ENCODE measurements at places on chromosomes 1 and 21.

DNA sequence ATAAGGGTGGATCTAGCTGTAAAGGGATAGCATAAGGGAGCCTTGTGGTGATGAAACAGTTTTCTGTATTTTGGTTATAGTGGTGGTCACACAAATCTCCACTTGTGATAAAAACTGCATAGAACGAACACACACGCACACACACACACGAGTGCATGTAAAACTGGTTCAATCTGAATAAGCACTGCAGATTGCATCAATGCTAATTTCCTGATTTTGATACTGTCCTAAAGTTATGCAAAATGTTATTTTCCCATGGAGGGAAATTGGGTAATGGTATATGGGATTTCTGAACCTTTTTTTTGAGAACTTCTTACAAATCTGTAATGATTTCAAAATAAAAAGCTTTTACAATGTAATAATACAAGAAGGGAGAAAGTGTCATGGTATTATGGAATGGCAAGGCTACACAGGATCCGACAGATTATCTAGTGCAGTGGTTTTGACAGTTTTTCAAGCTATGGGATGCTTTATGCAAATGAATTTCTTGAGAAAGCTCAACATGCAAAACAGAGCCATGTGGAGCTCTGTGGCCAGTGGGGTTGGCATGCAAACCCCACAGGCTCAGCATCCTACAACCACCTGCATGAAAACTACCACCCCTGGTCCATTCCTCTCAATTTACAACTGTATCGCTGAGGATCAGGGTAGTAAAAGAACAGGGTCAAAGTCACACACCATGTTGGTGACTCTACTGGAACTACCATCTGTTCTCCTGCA, 18.8 kb downstream of the SLC41A1 start:
- no peak for DNase-seq

DNA sequence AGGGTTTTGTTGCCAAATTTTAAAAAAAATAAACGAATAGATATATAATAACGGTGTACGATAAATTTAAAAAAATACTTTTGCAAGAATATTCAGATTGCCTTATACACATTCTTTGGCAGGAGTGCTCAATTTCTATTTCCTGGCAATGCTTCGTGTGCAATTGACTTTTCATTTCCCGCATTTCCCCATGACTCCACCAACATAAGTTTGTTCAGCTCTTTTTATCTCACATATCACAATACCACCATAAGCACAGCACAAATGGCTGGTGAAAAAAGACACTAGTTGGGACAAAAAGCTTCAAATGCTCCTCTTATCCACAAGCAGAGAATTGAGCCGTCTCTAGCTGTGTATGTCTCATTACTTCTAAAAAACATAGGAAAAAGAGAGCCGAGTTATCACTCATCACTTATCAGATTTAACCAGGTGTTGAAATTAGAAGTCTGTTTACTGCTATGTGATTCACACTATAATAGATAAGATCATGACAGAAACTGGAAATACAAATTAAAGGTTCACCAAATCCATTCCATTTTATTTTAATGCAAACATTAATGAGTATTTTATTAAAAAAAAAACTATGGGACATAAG, 28.9 kb upstream of the RGS1 start:
- no peak for DNase-seq

GRCh38 chr1:87735750-87736149, 407.1 kb downstream of the LMO4 start:
- DNase-seq: no peak

- DNase-seq: no peak
Measured at GRCh38 chr1:156795374-156795733, 21.3 kb downstream of the SH2D2A start.

GRCh38 chr1:167713330-167714081, 8.3 kb upstream of the MPZL1 start:
- no peak for DNase-seq

DNA sequence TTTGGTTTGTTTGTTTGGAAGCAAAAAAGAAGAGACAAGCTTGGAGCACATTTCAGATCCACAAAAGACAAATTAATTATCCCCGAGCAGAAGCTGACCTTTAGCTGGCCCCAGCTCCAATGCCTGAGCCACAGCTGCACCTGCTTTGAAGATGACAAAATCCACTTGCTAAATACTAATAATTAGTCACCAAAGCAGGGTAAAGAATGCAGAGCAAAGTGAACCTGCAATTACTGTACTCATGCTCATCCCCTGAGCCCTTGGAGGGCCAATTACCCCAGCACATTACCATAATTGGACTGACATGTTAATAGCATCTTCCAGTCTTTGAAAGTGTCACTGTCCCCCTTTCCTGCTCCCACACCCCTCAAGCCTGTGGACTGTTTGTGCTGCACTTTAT, 38.2 kb upstream of the KCND3 start:
- no peak for DNase-seq

DNA sequence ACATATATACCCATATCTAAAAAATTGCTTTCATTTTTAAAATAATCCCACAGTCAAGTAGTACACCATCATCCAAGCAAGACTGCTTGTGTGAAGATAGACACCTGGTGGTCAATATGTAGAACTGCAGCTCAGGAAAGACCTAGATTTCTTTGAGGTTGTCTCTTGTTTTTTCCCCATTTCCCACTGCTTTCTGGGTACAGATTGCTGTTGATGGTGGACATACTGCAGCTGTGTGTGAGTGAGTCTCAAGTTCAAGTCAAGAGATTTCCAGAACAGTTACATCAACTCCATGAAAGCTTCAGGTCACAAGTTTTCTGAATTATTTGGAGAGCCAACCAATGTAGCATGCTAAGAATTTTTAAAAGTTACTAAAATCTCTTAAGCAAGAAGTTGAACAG, 306.4 kb downstream of the DUSP10 start:
- no peak for DNase-seq

DNA sequence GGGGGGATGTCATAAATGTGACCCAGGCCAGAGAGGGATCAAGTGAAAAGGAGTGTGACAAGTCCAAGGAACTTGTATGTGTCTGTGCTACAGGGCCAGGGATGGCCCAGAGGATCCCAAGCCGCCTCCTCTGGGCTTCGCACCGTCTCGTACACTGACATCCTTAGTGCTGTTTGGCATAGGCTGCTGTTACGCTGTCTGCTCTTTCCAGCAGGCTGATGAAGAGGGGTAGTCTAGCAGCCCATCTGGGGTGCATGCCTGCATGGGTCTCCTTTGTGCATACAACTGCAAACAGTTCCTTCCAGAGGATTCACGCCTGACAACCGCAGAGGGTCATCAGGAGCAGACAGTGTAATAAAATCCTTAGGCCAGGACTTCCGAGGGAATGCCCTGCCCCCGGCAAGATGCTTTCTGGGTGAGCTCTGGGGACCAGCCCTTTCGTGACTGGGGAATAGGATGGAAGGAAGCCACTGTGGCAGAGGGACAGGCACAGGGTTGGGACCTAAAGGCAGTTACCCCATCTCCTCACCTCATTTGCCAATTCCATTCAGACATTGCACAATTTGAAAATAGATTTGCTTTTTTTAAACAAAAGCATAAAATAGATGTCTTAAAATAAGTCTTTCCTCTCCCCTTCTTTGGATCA, 6.3 kb upstream of the GOLT1A start:
- DNase-seq: no peak

DNA sequence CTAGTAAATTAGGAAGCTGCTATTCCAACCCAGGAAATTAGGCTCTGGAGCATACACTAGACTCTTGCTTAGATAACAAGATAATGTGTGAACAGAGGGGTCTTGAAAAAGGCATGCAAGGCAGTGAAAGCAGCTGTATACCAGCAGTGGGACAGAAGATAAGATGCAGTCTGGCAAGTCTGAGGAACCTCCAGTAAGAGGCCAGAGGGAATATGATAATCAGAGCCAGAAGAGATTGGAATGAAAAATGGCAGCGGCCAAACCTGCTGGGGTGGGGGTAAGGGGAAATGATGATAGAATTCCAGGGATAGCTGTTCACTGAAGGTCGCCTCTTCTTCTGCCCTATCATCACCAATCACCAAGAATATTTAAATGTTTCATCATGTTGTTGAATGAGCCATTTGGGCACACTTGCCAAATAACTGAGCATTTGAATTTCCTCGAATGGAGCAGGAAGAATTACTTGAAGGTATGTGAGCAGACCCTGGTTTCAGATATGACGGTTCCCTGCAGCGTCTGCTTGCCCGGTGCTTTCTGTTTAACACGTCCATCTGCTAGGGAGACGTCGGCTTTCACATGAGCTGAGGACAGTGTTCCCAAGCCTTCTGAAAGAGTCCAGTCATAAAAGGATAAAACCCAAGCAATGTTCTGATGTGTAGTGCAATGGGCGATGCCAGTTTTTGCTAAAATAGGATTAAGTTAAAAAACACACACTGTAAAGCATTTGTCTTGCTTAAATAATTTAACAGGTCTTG, 173.3 kb downstream of the RWDD3 start:
- DNase-seq: no peak

GRCh38 chr1:212381397-212382035, 33.2 kb downstream of the PACC1 start:
- DNase-seq: no peak

DNA sequence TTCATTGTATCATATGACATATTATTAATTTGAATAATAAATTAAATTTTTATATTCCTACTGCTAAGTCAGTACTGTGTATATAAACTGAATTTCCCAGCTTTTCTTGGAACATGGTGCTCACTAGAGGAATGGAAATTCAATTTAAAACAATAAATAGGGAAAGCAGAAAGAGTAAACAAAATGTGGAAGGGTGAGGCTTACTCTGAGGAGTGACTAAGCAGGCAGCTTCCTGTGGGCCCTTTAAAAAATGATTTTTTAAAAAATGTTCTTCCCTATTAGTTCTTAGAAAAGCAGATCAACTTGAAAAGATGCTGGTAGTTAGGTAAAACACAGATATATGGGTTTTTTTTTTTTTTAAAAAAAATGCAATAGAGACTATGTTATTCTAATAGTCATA, 49.5 kb upstream of the S1PR1 start:
- DNase-seq: no peak

DNA sequence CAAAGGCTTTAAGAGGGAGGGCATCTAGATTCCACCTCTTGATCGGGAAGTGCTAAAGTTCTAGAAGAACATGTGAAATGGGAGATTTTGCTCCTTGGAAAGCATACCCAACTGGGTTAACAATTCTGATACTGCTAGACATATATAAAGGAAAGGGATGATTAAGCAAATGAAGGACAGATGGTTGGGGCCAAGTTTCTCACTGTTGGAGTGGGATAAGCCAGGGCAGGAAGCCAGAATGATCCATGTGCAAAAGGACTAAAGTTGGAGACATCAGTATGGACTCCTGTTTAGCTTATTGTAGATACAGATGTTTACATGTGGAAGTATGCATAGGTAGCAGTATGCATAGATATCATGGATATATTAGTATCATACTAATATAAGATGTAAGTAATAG, 16.8 kb downstream of the PLA2G5 start:
- DNase-seq: no peak

- DNase-seq: no peak
Measured at GRCh38 chr1:6785318-6785727, at the start of gene CAMTA1. CAMTA1 (plus strand) TSS chr1:6785454; CDS start chr1:6785531, 77 bp downstream.

DNA sequence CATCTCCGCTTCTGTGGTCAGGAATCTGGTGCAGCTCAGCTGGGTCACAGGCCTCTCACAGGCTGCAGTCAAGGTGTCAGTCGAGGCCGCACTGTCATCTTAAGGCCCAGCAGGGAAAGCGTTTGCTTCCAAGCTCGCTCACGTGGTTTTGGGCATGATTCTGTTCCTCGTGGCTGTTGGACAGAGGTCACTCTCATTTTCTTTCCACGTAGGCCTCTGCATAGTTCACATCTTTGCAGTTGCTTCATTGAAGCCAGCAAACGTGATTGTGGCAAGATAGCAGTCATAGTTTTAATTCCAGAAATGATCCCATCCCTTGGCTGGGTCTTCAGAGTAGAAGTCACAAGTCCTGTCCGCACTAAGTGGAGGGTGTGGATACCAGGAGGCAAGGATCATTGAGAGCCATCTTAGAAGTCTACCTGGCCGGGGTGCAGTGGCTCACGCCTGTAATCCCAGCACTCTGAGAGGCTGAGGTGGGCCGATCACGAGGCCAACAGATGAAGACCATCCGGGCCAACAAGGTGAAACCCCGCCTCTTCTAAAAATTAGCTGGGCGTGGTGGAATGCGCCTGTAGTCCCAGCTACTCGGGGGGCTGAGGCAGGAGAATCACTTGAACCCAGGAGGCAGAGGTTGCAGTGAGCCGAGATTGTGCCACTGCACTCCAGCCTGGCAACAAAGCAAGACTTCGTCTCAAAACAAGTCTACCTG, 24.5 kb downstream of the NECAP2 start:
- no peak for DNase-seq

- DNase-seq: no peak
Measured at GRCh38 chr1:247406014-247406656, 9.8 kb upstream of the NLRP3 start.

DNA sequence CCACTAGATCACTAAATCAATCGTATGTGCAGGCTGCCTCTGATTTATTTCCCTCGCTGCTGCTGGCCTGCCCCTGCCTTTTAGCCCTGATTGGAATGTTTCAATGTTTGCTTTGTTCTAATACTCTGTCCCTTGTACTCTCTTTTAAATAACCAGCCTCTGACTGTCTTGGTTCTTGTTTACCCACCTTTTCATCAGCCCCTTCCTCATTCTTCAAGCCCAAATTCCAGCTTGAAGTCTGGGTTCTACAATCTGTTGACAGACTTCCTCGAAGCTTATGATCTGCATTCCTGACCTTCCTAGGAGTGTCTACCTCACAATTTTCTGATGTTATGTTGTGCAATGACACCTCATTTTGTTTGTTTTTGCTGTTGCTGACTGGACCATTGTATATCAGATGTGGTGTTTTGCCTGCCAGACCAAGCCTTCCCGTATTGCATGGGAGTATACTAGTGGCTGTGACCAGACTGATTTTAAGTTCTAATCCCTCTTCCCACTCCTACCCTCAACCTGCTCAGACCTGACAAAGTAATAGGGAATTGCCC, 46.6 kb upstream of the APOBEC4 start:
- DNase-seq: no peak

DNA sequence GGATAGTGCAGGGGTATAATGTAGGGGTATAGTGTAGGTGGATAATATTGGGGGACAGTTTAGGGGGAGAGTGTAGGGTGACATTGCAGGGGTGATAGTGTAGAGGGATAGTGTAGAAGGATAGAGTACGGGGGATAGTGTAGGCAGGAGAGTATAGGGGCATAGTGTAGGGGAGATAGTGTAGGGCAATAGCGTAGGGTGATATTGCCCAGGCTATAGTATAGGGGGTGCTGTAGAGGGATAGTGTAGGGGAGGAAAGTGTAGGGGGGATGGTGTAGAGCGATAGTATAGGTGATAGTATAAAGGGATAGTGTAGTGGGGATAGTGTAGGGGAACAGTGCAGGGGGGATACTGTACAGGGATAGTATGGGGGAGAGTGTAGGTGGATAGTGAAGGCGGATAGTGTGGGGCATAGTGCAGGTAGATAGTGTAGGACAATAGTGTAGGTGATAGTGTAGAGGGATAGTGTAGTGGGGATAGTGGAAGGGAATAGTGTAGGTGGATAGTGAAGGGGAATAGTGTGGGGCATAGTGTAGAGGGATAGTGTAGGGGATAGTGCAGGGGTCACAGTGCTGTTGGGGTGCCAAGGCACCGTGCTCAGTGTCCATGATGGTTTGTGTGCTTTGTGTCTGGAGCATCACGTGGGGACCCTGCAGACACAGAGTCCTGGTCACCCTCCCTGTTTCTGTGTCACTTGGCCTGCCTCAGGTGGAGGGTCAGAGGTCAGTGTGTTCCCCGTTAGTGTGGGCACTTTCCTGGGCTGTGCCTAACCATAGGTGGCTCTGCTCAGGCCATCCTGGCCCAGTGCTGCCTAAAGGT, 10.5 kb upstream of the ARF1 start:
- no peak for DNase-seq
